Mucosa of gallbladder (tissue), 1 donor: ENCODE measurements at places on chromosomes 6 and 20.
A peak's percentile ranks its signal among the peaks of the same experiment; 100 is the strongest.

DNA sequence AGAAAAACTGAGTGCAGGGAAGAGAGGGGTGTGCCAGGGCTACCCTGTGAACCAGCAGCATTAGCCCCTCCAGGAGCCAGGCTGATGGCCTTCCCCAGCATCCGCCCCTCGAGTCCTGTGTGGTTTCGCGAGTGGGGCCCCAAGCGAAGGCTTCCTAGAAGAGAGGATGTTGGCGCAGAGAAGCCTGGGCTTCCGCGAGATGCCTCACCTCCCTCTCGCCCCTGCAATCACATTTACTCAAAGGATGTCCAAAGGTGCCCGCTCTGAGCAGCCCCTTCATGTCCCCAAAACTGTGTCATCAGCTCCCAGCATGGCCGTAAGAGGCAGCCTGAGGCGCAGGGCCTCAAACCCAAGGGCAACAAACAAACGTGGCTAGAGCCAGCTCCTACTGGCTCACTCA, 111.7 kb downstream of the PREX1 start:
- no peak for DNase-seq

GRCh38 chr6:767755-768512, 75.0 kb upstream of the EXOC2 start:
- no peak for DNase-seq

DNA sequence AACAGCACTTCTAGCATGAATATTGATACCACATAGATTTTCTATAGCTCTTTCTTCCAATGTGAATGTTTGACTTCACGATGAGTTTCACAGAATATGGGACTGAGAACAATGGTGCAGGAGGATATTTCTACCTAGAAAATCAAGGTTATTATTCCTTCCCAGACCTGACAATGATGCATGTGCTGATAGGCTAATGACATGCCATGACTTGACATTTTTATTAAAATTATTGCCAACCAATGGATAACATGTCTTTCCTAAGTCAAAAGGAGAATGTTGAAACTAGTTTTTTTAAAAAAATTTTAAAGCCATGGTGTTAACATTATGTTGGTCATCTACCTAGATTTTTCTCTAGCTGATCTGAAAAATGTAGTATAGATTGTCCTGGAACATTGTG, 923 bp downstream of the IL17A start:
- no peak for DNase-seq

GRCh38 chr6:75204959-75205775, 686 bp downstream of the COL12A1 start:
- DNase-seq = no peak

- DNase-seq = peak; percentile 87
Observed at GRCh38 chr6:158033751-158034702, 52.4 kb downstream of the SYNJ2 start.

DNA sequence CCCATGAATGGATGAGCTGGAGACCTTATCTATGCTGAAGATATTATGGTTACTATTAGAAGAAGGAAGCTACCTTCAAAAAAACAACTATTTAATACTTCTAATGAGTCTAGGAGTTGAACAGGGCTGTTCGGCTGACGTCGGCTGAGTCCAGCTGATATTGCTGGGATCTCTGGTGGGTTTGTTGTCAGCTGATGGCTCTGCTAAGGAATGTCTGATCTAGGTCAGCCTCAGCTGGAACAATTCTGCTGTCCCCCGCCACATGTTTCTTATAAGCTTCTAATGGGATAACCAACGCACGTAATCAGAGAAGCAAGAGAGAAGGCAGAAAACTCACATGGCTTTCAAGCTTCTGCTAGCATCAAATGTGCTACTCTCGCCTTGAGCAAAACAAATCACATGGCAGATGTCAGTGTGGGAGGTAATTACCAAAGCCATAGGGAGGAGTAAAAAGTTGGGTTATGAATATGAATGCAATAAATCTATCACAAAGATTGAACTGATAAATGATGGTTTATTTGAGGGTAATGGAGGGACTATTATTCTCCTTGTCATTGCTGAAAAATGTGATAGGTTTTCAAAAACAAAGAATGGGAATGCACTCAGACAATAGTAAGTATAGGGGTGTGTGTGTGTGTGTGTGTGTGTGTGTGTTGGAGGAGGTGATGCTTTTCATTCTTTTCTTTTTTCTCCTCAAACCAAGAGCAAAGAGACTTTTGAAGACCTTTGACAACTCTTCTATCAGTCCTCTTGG, 71.5 kb downstream of the BTBD3 start:
- no peak for DNase-seq

GRCh38 chr6:27135087-27135657, 112.3 kb upstream of the PRSS16 start:
- no peak for DNase-seq

DNA sequence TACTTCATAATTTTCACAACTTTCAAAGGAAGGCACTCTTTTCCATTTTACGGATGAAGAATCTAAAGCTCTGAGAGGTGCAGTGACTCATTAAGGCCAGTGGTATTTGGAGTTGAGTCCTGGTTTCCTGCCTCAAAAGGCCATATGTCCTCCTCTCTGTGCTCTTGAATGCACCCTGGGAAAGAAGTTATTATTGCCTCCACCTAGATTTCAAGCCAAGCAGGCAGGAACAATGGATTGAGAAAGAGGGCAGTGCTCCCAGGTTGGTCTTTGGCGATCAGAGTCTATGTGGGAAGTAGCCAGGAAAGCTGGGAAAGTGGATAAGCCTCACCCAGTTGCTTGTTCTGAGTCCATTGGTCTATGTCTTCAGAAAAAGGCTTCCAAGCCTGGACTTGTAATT, 165.0 kb downstream of the MAFB start:
- DNase-seq = no peak

DNA sequence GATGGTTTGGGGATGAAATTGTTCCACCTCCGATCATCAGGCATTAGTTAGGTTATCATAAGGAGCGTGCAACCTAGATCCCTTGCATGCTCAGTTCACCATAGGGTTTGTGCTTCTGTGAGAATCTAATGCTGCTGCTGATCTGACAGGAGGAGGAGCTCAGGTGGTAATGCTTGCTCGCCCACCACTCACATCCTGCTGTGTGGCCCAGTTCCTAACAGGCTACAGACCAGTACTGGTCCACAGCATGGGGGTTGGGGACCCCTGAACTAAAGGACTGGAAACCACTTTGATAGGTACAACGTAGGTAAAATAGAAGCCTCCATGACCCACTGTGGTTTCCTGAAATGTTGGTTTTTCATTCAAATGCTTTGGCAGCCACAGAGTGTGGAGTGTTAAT, 109.3 kb upstream of the PROKR2 start:
- no peak for DNase-seq

DNA sequence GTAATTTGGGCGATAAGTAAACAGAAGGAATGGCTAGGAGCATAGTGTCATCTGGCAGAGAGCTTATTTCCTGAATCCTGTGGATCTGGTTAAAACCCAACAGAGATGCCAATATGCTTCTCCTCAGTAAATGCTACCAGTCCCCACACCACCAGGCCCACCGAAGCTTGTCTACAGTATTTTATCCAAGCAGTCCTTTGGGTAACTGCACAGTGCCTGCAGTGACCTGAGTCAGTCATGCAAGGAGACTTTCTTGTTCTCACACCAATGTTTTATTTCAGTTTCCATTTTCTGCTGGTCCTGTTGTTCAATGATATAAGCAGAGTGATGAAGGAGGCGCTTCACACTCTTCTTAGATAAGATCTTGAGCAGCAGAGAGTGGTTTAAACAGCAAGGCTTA, 326.3 kb downstream of the RIMS1 start:
- DNase-seq = no peak

- peak; percentile 18 for DNase-seq
Observed at GRCh38 chr20:34703424-34704176, 544 bp upstream of the TP53INP2 start.

- DNase-seq = no peak
Observed at GRCh38 chr6:124463271-124463670, 499.0 kb upstream of the RNF217 start.

DNA sequence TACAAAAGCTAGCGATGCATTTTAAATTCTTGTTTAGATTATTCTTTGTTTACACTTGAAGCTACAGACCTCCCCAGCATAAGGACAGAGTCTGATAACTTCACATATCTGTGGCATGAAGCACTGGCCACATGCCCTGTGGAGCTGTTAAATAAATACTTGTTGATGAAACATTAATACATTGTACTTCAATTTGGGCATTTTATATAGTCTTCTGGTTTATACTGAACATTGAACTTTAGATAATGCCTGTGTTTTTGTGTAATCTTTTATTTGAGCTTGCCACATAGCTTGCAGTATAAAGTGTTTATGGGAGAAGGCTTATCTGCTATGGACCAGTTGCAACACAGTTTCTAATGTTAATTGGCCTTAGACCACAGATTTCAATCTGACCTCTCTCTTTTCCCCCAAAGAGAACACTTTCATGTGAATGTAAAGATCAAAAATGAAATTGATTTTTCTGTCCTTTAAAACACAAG, 48.2 kb downstream of the FRK start:
- no peak for DNase-seq

- DNase-seq = no peak
Observed at GRCh38 chr6:123497025-123497424, 139.7 kb downstream of the TRDN start.

- DNase-seq = peak; percentile 67
Observed at GRCh38 chr20:51022803-51023616, at the start of gene KCNG1. TSS of gene KCNG1 (minus strand) at chr20:51023107. CDS start at chr20:51010338, 12,769 bp downstream.

GRCh38 chr6:34341481-34341971, 50.9 kb downstream of the NUDT3 start:
- DNase-seq = no peak

DNA sequence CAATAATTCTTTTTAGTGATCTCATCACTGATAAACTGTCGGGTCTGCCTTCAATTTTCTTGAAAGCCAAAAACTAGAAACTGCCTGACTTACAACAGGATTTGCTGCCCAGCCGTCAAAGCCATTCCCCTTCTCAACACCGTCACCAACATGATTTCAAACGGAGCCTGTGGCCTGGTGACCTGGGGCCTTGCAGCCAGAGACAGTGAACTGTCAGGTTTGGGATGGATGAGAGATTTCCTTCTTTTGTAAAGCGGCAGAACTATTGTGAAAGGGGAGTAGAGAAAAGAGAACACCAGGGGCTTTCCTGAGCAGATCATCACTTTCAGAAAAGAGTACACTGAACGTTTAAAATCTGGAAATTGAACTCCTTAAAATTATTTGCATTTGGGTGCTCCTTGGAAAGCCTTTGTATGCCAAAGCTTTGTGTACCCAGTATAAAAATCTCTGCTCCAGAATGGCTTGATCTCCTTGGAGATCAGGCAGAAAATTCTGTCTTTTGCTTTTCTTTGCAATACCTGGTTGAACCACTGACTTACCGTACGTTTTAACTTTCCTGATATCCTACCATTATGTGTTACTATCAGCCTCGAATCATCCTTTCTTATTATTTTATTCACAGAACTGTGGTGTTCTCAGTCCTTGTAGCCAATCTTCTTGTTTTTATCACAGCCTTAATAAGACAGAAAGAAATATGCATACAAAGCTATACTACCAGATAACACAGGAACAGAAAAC, 125.2 kb downstream of the PACRG start:
- DNase-seq = no peak

GRCh38 chr6:6793388-6794250, 205.1 kb downstream of the LY86 start:
- DNase-seq = no peak

- DNase-seq = peak; percentile 7
Observed at GRCh38 chr6:2949121-2949520, 22.2 kb downstream of the SERPINB6 start.

DNA sequence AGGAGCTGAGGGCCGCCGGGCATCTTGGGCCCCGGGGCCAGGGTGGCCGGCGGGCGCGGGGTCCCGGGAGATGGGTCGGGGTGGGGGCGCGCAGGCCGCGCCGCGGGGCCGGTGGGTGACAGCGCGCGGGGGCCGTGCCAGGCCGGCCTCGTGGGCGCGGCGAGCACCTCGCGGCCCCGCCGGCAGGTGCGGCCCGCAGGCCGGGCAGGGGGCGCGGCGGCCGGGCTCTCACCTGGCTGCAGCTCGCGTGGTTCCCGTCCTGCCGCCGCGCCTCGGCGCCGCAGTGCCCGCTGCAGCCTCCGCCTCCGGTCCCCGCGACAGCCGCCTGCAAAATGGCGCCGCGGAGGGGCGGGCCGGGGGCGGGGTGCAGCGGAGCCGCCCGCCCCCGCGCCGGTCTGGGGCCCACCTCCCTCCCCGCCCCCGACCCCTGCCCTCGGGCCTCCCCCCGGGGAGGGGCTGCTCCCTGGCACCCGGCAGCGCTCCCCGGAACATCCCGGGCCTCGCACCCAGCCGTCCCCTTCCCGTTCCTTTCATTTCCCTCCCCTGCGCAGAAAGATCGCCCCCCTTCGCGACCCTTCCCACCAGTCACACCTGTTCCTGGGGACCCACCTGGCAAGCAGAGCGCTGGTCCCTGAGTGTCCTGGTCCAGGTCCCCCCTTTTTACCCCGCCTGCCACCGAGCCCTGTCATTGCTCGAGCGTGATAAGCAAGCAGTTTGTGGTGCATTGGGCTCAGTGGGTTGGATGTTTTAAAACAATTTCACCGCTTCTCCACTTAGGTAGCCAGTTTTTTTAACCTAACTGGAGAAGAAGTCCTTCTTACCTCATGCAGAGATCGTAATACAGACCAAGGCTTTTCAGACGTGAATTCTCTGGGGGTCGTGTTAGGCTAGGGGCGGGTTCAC, at the start of gene SLC23A2:
Gene SLC23A2, minus strand, starts transcription at position 337 of the 903 bp plus-strand sequence. CDS start 68,948 bp downstream, outside the sequence.
- peak; percentile 14 for DNase-seq

GRCh38 chr6:137588472-137588871, 94.3 kb upstream of the OLIG3 start:
- no peak for DNase-seq

- no peak for DNase-seq
Observed at GRCh38 chr6:147001621-147002020, 202.6 kb upstream of the STXBP5 start.

GRCh38 chr6:90286884-90287488, 9.7 kb downstream of the BACH2 start:
- peak; percentile 20 for DNase-seq

DNA sequence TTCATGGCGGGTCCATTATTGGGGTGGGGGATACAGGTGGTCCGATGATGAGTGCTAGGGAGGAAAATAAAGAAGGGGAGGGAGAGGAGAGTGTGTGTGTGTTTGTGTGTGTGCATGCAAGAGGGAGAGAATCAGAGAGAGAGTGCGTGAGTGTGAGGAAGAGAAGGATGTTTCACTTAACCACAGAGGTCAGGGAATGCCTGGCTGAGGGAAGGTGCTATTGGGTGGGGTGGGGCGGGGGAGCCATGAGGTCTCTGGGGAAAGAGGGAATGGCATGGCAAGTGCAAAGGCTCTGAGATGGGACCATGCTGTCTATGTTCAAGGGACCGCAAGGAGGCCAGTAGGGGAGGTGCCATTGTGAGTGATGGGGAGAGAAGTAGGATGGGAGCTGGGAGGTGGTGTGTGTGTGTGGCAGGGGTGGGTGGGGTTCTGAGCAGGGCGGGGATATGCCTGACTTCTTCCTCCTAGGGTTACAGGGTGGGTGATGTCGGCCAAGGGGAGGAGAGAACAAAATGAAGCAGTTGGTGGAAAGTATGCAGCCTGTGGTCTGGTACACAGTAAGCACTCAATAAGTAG, 23.0 kb downstream of the CEBPB start:
- DNase-seq = no peak

GRCh38 chr6:87139236-87139635, 16.1 kb upstream of the ZNF292 start:
- DNase-seq = peak; percentile 32

GRCh38 chr6:36912586-36912985, 26.8 kb downstream of the C6orf89 start:
- no peak for DNase-seq

- DNase-seq = no peak
Observed at GRCh38 chr20:38728191-38728781, 4.0 kb downstream of the SLC32A1 start.

GRCh38 chr6:151330130-151330696, 61.1 kb downstream of the ZBTB2 start:
- no peak for DNase-seq
